Left renal cortex interstitium (tissue), 4 donors: ENCODE measurements at places on chromosomes 2 and 18. TPM values are rescaled to one million over a fixed set of nuclear protein-coding genes. Genes with fewer than 3 reads are reported as not detected.
A peak's percentile ranks its signal among the peaks of the same experiment; 100 is the strongest.

FRZB gene
- polyA plus RNA-seq, result 9.8 TPM

- DNase-seq, result no peak
Measured at GRCh38 chr2:168172071-168172470, 75.3 kb downstream of the STK39 start.

- DNase-seq, result no peak
Measured at GRCh38 chr18:31943878-31944816, 1.2 kb upstream of the TRAPPC8 start.

GRCh38 chr2:110816404-110817365 lies 84.3 kb downstream of the ACOXL start:
- DNase-seq, result no peak

- DNase-seq, result peak; percentile 41
Measured at GRCh38 chr2:71466301-71467179, 13.2 kb downstream of the DYSF start.

ATL2 gene
- polyA plus RNA-seq, result 64.8 TPM

DNA sequence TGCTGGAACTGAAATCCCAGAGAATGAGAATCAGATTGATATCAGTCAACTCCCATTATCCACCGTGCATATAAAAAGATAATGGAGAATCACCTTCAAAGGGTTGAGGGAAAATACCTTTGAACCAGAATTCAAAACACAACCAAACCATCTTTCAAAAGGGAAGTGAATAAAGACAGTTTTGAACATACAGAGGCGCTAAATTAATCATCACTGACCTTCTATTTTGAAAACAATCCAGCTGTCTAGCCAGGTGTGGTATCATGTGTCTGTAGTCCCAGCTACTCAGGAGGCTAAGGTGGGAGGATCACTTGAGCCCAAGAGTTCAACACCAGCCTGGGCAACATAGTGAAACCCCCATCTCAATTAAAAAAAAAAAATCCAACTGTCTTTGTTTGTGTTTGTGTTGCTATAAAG lies 63.6 kb downstream of the TRABD2A start:
- DNase-seq, result no peak
